ENCODE measurements at places on chromosomes 5 and 9.

DNA sequence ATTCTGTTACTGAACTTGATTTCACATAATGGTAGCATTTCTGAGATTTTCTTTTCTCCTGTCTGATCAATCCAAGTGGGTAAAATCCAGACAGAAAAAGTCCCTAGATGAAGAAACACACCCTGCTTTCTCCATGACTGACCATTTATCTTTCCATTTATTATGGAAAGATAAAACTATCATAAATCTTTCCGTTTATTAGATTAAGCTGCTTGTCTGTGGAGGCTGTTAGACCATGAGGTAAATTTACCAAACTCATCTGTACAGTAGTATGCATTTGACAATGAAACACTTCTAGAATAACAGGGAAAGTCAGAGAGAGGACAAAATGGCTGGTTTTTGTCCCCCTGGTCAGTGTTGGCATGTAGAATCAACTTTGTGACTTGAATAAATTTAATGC, 491.2 kb upstream of the SEMA6A start:
- no peak for DNase-seq

DNA sequence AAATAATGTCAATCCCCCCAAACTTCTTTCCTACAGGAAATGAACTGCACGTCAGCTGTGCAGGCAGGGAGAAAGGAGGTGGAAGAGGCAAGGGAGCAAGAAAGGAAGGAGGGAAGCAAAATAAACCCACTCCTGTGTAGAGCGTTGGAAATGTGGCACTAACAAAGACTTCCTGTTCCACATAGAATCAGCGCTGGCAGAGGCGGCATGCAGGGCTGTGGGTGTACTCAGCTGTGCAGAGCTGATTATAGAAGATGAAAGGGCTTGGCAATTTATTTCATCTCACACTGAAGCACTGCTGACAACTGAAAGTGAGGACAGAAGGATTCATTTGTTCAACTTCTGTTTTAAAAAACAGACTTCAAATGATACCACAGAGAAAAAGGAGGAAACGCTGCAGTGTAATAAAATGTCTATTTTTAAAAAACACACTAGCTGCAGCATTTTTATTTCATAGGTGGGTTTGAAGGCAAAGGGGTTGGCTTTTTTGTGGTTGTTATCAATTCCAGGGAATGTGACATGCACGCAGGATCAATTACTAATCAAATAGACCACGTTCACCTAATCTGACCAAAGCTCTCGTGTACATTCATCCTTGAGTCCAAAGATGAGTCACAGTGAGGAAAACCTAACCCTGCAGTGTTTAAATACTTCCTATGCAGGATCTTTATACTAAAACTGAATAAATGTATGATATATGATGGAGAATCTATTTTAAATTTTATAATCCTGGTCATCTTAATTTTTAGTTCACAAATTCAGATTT, 583.5 kb downstream of the ZNF608 start:
- DNase-seq, result no peak

DNA sequence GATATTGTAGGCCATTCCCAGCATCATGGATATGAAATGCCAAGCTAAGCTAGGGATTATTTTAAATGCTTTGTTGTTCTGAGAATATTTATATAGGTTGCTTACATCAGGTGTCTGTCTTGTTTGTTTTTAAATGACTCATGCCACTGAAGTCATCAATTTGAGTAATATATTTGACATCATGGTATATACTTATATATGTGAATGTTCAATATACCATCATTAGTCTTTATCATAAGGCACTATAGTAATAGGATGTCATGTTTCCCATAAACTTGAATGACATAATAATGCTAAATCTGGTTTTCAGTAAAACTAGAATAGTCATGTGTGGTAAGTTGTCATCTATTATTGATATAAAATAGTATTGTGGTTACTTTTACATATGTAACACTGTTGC, 13.1 kb downstream of the C9orf85 start:
- no peak for DNase-seq

GRCh38 chr9:357560-357959, 142.9 kb downstream of the DOCK8 start:
- DNase-seq, result no peak

DNA sequence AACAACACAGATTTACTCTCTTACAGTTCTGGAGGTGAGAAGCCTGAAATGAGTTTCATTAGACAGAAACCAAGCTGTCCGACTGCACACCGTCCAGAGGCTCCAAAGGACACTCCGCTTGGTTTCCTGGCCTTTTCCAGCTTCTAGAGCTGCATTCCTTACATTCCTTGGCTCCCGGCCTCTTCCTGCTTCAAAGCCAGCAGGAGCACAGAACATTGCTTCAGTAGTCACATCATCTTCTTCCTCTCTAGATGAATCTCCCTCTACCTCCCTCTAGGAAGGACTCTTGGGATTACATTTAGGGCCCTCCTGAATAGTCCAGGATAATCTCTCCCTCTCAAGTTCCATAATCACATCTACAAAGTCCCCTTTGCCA, 213.3 kb downstream of the CDK5RAP2 start:
- no peak for DNase-seq

DNA sequence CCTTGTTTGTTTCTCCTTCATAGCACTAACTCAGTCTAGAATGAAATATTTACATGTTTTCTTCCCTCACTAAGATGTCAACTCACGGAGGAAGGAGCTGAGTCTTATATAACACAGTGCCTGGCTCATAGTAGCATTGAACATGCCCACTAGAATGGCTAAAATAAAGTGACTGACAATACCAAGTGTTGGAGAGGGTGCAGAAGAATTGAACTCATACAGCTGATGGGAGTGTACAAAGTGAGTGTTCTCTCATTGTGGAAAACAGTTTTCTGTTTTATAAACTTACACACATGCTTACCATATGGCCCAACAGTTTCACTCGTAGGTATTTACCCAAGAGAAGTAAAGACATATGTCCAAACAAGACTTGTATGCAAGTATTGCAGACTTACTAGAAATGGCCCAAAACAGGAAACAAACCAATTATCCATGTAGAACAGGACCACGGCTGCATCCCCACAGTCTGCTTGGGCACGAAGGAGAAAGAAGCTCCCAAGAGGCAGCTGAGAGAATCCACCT, 87.5 kb downstream of the PPARGC1B start:
- DNase-seq, result no peak

GRCh38 chr5:35538198-35538931, 79.3 kb upstream of the SPEF2 start:
- DNase-seq, result no peak

- DNase-seq, result no peak
Observed at GRCh38 chr5:72021651-72022357, 85.5 kb upstream of the MAP1B start.

All from KG1 (cell line).